Cardiac septum (tissue), 1 donor: ENCODE measurements at places on chromosomes 7 and 10. TPM values are rescaled to one million over a fixed set of nuclear protein-coding genes. Genes with fewer than 3 reads are reported as not detected.

- no peak for DNase-seq
Measured at GRCh38 chr10:126997801-126998590, 92.8 kb downstream of the DOCK1 start.

- DNase-seq, result no peak
Measured at GRCh38 chr7:842431-843031, 10.3 kb downstream of the SUN1 start.

DNA sequence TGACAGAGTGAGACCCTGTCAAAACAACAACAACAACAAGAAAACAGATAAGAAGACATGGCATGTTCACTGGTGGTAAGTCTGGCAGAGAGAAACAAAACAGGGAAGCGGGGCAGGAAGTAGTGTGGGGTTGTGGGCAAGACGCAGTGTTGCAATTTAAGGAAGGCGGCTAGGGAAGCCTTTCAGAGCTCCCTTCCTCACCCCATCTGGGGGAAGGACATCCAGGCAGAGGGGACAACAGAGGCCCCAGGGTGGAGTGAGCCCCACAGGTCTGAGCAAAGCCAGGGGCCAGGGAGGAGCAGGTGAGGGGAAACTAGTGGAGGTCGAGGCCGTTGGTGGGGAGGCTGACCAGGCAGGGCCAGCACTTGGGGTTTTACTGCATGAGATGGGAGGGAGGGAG, 16.8 kb downstream of the LAT2 start:
- peak; percentile 82 for DNase-seq

- DNase-seq, result no peak
Measured at GRCh38 chr10:112766636-112767035, 183.4 kb upstream of the TCF7L2 start.

DNA sequence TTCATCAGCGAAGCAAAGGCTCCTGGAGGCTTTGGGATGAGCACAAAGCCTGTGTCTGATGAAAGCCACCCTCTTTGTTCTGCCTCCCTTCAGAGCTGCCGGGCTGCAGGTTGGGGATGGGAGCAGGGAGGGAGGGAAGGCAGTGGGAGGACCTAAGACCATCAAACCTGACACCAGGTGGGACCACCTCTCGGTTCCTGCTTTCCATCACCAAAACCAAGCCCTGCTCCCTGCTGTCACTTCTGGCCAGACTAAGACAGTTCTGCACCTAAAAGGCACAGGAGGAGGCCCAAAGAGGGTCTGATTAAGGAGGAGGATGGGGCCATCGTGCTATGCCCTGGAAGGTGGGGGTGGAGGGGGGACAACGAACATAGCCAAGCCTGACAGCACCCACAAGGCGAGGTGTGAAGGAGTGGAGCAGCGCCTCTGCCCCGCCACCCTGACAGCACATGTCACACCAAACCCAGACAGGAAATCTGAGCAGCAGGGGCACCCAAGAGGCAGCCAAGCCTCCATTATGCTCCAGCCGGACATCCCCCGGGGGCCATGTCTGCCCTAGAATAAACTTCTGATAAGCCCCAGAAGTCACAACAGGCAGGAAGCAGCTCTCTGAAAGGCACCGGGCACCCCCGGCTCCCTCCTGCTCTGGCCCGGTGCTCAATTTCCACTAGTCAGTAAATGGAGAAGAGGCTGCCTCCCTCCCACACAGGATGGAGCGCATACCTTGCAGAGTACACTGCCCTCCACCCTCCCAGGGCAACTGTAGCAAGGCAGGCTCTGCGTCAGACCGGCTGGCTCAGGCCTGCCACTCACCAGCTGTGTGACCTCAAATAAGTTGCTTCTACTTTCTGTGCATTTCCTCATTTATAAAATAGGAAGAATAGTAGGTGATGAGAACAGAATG, 48.9 kb downstream of the DLG5 start:
- DNase-seq, result no peak

DNA sequence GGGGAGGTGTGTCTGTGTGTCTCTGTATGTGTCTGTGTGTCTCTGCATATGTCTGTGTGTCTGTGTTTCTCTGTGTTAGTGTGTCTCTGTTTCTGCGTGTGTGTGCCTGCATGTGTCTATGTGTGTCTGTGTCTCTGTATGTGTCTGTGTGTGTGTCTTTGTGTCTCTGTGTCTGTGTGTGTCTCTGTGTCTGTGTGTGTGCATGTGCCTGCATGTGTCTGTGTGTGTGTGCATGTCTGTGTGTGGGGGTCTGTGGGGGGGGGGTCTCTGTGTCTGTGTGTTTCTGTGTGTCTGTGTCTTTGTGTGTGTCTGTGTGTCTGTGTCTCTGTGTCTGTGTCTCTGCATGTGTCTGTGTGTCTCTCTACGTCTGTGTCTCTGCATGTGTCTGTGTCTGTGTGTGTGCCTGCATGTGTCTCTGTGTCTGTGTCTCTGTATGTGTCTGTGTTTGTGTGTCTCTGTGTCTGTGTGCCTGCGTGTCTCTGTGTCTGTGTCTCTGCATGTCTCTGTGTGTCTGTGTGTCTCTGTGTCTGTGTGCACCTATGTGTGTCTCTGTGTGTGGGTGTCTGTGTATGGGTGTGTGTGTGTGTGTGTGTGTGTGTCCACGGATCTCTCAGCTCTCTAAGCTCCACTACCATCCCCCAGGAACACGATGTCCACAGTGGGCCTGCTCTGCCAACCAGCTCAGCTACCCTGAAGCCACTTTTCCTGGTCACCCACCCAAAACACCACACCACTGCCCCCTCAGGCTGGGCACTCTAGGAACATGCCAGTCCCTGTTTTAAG, 41.7 kb downstream of the RASGEF1A start:
- peak; percentile 59 for DNase-seq

DNA sequence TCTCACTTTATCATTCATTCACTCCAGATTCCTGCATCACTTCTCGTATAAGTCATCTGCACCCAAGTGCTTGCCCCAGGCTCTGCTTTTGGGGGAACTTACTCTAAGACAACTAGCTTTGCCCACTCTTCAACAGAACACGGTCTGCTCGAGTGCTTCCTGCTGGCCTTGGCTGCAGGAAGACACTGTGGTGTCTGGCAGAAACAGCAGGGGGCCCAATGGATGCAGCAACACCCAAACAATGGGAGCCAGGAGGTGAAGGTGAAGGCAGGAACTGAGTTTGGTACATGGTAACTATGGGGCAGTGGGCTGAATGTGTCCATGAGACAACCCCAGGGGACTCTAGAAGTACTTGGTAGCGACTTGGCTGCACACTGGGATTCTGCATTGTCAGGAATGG, 344.0 kb downstream of the REEP3 start:
- DNase-seq, result no peak

DNA sequence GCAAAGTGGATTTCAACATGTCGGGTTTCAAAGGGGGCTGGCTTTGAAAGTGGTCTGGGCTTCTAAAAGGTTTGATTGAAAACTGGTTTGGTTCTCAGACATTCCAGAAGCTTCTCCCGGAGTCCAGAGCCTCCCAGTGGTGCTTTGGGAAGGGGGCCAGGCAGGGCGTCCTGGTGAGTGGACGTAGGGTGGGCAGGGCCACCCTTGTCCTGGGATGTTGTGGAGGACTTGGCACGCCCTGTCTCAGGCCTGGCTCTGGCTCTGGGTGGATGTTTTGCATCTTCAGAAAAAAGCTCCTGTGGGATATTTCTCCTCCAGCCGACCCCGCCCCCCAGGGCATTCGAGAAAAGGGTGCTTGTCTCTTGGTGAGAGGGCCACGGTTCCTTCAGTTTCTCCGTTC, 31.2 kb downstream of the GRIFIN start:
- no peak for DNase-seq

GRCh38 chr7:157597562-157597961, 260.8 kb downstream of the DNAJB6 start:
- no peak for DNase-seq

DNA sequence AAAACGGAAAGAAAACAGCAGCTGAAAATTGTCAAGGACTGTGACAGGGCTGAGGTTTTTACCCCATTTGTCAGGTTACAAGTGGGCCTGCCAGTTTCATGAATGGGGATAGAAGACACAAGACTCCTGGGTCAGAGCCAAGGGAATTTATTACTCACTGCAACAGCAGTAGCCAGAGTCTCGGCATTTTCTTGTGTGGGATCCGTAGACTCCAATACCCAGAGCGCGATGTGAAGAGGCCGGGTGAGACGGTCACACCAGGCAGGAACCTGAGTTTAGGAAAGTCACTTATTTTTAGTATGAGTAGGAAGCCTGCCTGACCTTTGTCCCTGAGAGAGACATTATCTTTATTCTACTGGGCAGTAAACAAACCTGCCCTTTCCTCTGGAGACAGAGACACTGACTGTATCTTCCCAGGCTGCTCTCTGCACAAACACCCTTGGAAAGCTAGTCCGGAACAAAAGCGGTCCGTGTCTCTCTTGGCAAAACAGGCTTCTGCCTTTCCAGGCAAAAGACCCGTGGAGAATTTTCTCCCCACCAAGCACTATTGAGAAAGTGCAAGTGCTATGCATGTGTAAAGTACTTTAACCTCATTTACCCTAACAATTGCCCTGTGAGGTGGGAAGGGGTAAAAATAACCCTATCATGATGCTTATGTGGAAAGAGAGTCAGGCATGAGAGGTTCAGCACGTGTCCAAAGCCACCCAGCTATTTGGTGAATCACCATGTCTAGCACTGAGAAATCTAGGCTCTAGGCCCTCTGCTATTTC, 58.4 kb downstream of the JCAD start:
- no peak for DNase-seq

GRCh38 chr10:109327266-109327665, 596.0 kb downstream of the XPNPEP1 start:
- no peak for DNase-seq

GRCh38 chr10:131831561-131831960, 69.2 kb upstream of the PPP2R2D start:
- DNase-seq, result no peak

DNA sequence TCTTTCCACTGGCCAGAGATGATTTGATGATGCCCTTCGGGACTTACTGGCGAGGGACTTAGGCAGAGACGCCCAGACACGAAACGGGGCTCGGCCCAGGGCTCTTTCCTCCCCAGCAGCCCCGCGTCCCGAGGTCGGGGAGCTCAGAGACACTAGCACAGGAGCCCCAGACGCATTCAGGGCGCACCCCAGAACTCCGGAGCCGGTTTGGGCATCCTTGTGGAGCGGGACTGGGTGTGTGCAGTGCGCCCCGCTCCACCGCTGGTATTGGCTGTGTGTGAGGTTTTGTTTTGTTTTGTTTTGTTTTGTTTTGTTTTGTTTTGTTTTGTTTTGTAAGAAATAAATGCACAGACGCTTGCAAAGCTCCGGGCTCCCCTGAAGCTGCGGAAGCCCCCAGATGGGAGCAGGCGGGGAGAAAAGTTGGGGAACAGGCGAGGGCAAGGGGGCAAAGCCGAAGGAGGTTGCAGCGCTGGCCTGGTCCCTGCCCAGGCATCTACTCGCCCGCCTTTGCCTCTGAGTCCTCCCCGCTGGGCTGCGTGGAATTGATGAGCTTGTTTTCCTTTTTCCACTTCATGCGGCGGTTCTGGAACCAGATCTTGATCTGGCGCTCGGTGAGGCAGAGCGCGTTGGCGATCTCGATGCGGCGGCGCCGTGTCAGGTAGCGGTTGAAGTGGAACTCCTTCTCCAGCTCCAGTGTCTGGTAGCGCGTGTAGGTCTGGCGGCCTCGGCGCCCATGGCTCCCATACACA, 1.9 kb upstream of the HOXA5 start:
- peak; percentile 47 for DNase-seq

DNA sequence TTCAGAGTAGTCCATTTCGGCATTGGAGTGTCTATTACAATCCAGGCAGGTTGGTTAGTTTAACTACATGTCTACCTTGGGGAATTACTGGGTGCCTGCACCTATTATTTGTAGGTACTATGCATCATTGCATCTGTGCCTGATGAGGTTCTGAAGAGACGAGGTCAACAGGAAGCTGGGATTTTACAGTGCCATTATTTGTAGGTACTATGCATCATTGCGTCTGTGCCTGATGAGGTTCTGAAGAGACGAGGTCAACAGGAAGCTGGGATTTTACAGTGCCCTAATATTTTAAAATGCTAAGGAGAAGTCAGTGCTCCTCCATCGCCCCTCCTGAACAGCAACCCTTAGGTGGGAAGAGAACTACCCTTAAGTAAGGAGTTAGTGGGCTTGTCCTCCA, 41.7 kb downstream of the NPY start:
- no peak for DNase-seq

DNA sequence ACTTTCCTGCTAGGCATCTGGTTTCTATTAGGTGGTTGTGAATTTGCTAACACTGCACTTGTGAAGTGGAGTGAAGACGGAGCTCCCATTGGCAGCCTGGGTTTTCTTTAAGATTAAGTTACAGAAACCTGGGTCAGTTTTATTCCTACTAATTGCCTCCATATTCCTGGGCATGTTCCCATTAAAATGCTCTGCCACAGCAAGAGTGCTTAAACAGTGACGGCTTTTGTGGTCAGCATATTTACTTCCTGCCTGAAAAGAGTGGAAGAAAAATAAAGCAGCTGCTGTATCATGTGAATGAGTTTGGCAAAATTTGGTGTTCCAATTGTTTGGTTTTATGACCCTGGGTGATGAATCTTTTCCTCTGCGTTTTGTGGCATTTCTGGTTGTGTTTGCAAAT, 96.9 kb upstream of the PLXDC2 start:
- no peak for DNase-seq

- no peak for DNase-seq
Measured at GRCh38 chr10:95247200-95247880, 43.5 kb downstream of the PDLIM1 start.

DNA sequence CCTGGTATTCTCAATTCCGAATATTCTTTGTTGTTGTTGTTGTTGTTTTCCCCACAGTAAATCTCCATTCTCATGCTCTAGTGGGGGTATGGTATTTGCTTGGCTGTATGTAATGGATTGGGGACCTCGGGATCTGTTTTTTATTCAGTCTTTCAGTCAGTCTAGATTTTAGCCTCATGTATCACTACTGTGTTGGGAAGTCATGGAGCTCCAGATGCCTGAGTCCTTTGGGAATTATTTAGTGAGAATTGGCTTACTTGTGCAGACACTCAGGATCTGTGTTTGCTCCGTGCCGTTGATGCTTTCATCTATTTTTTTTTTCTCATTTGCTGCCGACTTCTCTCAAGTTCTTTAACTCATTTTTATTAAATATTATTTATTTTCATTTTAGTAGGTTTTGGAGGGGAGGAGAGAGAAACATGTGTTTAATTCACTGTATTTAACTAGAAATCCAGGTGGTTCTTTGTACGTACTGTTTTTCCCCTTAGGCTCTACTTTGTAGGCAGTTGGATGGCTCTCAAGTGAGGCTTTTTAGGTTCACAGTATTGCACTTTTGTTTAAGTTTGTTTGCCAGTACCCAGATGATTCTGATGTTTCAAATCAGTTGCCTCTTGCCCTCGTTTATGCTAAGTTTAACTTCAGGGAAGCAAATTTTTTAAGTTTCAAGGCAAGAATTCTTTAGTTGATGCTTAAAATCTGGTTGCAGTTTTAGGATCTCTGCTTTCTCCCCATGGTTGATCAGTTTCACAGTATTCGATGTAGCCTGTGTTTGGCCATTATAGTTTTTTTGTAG, 36.9 kb downstream of the ZNRF2 start:
- no peak for DNase-seq

Gene AGR2
- total RNA-seq, result not detected

Gene GPNMB
- 239 TPM for total RNA-seq

Gene MYH16
- not detected for total RNA-seq

Gene ATOH7
- total RNA-seq, result not detected

Gene CTTNBP2
- 2.2 TPM for total RNA-seq

Gene DLX6
- not detected for total RNA-seq

Gene SPDYE16
- not detected for total RNA-seq

Gene SRRM3
- total RNA-seq, result 7.6 TPM

Gene CHCHD1
- 19.5 TPM for total RNA-seq

Gene CDK1
- total RNA-seq, result 0.35 TPM

Gene PAX4
- not detected for total RNA-seq
